RWPE1 (cell line): ENCODE measurements at places on chromosomes 2 and 18.

GRCh38 chr2:102425441-102426132 is 2.6 kb downstream of the IL18RAP start:
- no peak for DNase-seq

- peak; percentile 90 for DNase-seq
Observed at GRCh38 chr2:55590810-55591440, 26.5 kb downstream of the PPP4R3B start.

DNA sequence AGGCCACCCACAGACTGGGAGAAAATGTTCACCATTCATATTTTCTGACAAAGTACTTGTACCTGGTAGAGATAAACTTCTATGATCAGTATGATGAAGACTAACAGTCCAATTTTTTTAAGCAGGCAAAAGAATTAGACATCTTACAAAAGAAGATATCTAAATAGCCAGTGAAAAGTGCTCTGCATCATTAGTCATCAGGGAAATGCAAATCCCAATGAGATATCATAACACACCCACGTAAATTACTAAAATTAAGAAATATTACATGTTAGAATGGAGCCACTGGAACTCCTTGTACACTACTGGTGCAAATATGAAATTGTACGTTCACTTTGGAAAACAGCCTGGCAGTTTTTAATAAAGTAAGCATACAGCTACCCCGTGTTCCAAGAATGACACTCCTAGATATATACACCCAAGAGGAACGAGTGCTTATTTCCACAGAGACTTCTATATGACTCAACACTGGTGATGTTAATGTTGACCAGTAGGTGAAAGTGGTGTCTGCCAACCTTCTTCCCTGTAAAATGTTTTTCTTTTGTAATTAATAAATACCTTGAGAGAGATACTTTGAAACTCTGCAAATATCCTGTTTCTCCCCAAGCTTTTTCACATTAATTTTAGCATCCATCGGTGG is 80.3 kb downstream of the NPAS2 start:
- no peak for DNase-seq

DNA sequence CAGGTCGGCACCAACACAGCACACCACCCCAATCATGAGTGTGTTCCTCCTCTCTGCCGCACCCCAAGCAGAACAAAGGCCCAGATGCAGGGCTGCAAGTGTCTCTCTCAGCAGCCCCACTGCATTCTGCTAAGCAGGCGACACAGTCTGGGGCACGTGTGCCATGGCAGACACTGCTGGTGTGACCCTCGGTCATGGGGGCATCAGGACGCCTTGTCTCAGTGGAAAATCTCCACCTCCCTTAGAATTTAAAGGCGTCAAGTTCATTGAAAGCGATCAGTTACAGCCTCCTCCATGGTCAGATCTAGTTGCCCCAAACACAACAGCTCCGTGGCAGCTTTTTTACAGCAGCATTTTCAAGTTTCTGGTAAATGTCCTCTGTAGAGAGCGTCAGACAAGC is 57.2 kb downstream of the ADNP2 start:
- no peak for DNase-seq

DNA sequence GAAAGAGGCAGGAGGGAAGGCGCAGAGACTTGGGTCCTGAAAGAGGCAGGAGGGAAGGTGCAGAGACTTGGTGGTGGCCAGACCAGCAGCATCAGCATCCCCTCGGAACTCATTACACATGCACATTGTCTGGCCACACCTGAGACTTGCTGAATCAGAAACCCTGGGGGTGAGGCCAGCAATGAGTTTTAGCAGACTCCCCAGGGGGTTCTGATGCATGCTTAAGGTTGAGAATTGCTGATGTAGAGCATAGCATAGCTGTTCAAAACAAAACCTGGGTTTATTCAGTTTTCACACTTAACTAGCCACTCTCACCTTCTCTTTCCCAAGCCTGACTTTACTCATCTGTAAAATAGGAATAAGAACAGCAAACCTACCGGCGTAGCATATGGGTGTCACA is 122.9 kb downstream of the MRO start:
- DNase-seq, result no peak

GRCh38 chr2:55011831-55012671 is 38.2 kb downstream of the RTN4 start:
- no peak for DNase-seq

GRCh38 chr2:1973636-1974035 is 229.3 kb upstream of the PXDN start:
- DNase-seq, result no peak

DNA sequence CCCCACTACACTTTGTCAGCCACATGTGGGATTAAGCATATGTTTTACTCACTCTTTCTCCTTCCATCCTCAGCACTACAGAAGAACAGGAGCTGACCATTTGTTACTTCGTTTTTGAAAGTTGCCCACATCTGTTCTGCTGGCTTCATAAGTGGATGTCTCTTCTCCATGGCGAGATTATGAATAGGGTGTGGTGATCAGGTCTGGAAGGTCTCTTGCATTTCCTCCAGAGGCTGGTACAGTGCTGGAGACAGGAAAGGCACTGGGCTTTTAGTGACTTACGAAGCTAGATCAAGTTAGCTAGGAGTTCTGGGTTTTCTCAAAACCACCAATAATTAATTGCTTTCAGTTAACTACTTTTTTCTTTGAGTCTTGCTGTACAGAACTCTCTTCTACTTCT is 136.5 kb downstream of the AQP4 start:
- no peak for DNase-seq

DNA sequence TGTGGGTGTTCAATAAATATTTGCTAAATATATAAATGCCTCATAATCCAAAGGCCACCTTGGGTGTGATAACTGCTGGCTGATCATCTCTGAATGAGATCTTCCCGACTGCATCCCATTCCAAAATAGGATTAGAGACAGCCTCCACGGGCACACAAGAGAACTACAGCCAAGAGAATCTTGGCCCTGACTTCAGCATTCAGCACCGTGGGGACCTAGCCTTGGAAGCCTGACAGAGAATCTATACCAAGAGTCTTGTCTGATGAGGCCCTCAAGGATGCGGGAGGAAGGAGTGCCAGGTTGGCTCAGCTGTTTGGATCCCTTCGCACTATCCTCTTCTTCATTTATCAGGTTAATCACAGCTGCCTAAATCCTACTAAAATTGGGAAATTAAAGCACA is 85.8 kb downstream of the RBM43 start:
- no peak for DNase-seq

DNA sequence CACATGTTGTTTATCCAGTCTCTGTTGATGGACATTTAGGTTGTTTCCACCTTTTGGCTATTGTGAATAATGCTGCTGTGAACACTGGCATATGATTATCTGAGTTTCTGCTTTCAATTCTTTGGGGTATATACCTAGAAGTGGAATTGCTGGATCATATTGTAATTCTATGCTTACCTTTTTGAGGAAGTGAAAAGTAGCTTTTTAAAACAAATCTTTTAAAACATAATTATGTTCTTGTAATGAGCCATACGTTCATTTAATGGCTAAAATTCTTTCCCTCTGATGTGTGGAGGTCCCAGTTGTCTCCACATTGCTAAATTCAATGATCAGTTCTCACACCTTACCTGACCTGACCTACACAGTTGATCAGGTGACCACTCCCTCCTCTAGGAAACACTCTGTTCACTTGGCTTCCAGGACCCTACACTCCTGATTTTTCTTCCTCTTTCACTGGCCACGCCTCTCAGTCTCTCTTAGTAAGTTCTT is 27.8 kb upstream of the SERTAD2 start:
- DNase-seq, result no peak

- DNase-seq, result no peak
Observed at GRCh38 chr2:127615511-127616166, 30.3 kb upstream of the GPR17 start.
